Stimulated activated CD4-positive, alpha-beta T cell treated with anti-CD3 and anti-CD28 coated beads, TNF-alpha, amount 100 ng/mL, for 4 hours (primary cell): ENCODE measurements at places on chromosomes 12 and 14.

GRCh38 chr12:88207921-88208620, 66.0 kb downstream of the TMTC3 start:
- DNase-seq, result no peak

GRCh38 chr14:103127861-103128598, 4.8 kb downstream of the TNFAIP2 start:
- DNase-seq, result no peak

- no peak for DNase-seq
Observed at GRCh38 chr12:41819948-41820347, 324.7 kb downstream of the GXYLT1 start.

DNA sequence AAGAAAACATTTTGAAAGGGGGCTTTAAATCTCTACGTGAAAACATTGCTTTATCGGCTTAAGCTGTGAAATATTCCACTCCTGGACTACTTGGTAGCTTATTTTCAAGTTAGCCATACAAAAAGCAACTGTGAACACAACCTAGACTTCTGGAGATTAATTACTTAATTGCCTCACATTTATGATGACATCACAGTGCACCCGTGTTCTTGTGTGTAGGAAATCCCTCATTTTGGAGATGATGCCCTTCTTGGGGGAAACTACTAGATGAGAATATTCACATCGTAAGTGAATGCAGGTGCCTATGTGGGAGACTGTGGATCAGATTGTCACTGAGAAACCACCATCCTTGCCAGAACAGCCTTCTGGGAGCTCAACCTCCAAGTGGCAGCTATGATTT, 10.5 kb upstream of the B4GALNT3 start:
- no peak for DNase-seq

GRCh38 chr14:56902385-56902784, 92.1 kb upstream of the OTX2 start:
- no peak for DNase-seq

GRCh38 chr14:50874757-50875156, 2.9 kb downstream of the ABHD12B start:
- DNase-seq, result no peak

- no peak for DNase-seq
Observed at GRCh38 chr12:121132601-121133481, at the start of gene P2RX7. Gene P2RX7, plus strand, starts transcription at chr12:121132876. Its CDS starts 95 bp downstream, at chr12:121132971.

GRCh38 chr12:52010152-52010622, 3.4 kb downstream of the TAMALIN start:
- no peak for DNase-seq

DNA sequence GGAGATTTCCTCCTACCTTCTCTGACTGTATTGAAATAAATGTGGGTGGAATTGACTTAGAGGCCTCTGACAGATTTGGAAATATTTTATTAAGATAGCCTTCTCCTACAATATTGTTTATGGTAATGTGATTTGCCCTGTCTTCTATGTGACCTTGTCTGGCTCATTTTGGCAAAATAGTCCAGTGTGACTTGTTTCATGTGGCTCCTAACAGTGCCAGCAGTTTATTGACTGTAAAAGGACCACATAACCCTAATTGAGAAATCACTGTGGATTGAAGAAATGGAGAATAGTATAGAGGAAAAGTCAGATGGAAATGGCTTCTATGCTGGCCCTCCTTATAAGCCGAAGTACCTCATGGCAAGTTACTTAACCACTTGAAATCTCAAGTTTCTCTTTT, 170.9 kb upstream of the PTPRQ start:
- no peak for DNase-seq

GRCh38 chr12:78571953-78572352, 292.6 kb upstream of the SYT1 start:
- DNase-seq, result no peak

- DNase-seq, result no peak
Observed at GRCh38 chr12:114664651-114665320, 19.2 kb downstream of the TBX3 start.

DNA sequence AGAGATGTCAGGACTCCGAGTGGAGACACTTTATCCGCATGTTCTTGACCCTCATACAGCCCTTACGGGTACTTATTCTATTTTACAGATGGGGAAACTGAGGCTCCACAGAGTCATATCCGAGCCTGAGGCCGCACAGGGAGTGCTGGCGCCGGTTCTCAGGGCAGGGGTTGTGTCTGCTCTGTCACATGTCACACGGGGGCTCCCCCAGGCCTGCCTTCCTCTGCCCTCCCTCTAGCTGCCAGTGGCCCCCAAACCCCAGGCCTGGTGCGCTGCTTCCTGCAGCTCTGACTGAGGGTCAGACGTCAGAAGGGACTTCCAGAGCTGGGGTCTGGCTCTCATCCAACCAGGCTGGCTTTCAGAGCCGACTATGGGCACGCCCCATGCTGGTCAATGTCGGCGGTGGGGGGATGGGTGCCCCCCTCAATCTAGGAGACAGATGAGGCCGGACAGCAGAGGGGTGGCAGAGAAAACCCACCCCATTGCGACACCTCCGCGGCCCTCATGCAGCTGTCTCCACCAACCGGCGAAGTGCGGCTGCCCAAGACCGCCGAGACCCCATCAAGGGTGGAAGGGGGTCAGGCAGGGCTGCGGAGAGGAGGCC, 811 bp upstream of the INF2 start:
- DNase-seq, result no peak

- DNase-seq, result no peak
Observed at GRCh38 chr12:116306506-116306905, 29.0 kb upstream of the MED13L start.

DNA sequence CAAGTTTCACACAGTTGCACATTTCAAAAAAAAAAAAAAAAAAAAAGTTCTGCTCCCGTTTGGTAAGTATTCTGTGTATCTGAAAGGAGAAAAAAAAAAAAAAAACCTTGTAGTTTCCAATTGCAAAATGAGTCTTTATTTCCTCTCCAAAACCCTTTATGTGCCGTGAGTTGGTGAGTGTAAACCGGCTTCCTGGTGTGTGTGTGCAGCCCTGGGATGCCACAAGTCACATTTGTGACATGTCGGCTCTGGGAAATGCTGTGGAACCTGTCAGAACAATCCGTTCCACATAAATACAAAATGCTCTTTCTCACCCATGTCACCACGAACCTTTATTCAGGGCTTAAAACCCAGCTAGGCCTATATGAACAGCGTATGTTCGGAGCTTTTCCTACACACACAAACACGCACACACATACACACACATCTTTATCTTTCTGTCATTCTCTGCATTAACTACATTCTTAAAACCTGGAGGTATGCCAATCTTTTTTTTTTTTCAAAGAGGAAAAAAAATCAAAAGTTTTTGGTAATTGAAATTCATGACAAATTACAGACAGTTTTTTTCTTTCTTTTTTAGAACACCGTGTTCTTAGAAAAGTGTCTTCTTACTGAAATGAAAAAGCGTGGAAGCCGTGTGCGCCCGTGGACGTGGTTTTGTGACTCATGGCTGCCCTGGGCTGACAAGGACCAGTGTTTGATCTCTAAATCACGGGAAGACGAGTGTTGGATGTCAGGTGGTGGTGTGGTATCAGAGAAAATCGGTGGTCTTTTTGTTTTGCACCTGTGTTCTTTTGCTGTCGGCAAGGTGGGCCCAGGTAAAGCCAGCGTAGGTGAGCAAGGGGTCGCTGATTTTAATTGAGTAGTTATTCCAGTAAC, 612.0 kb downstream of the VRK1 start:
- peak; percentile 17 for DNase-seq

DNA sequence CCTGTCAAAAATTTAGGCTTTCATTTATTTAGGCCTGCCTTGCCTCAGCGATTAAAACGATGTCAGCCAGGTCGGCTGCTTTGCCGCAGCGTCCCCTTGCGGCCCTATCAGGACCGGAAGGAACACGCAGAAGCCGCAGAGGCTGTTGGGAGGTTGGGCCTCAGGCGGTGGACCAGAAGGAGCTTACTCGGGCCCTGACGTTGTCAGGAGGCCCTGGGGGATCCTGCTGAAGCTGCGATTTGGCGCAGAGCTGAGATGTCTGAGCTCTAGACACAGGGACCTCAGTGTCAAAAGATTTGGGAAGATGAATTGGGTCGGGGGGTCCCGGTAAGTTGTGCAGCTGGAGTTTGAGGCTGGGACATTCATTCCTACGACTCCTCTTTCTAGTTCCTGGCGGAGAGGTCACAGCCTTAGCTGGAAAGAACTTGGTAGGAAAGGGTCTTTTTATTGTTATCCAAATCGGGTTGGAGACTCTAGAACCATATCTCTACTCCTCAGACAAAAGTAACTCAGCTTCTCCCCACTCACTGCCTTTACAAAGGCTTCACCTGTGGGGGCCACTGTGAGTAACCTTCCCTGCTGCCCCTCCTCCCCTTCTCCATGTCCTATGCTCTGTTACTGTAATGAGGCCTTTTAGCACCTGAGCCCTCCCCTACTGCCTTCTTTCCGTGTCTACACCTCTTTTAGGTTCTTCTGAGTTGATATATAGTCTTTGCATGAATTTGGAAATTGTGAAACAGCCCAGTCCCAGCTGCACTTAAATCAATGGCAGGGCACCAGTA, 6.6 kb upstream of the ABCD2 start:
- DNase-seq, result no peak

DNA sequence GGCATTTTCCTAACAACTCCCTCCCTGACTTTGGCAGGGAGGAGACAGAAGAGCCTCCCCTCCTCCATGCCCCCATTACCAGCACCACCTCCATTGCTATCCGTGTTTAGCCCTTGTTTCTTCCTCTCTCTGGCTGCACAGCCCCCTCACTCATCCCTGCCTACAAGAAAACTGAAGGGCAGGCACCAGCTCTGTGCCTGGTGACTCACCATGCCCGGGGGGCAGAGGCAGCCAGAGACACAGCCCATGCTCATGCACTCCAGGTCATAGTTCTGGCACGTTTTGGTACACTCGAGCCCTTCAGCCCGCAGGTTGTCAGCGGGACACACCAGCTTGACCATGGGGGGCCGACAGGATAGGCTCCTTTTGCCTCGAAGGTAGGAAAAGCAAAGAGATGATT, 80.4 kb downstream of the VWF start:
- no peak for DNase-seq

DNA sequence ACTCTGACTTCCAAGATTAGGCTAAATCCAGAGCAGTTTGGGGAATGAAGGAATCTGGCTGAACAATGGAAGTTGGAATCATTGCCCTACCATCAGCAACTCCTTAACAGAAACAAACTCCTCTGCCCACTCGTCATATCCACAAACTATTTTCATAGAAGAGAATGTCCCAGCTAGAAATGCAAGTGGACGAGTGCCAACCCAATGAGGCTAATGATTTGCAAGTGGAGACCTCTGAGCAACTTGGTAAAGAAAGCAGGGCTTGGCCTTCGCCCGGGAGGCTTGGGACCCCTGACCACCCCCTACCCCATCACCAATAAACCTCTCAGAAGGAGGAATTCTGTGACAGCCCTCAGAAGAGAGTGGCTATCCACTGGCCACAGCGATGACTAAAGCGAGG, 40.0 kb upstream of the DDX11 start:
- DNase-seq, result no peak

DNA sequence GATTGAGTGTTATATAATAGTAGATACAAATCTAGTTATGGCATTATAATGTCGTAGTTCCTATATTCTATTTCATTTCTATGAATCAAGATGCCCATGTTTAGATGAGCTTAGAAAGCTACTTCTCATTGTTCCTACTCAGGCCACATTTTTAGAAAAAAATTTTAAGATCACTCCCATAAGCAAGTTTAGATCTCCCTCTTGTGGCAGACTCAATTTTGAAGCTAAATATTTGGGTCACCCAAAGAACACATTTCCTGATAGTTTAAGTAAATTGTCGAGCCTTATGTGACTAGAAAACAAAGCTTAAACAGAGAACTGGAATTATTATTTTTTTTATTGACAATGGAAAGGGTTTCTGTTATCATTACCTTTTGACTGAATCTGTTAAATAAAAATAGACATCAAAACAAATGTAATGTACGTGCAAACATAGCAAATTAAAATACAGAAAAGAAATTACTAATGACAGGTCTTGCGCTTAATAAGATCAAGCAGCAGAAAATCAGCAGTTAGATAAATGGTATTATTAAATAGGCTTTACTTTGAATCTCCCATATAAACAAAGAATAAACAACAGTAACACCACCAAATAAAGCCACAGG, 180.2 kb downstream of the ACSS3 start:
- no peak for DNase-seq

- DNase-seq, result no peak
Observed at GRCh38 chr12:98863167-98863566, 218.1 kb downstream of the APAF1 start.

GRCh38 chr14:30868736-30869135, 5.6 kb upstream of the COCH start:
- no peak for DNase-seq

DNA sequence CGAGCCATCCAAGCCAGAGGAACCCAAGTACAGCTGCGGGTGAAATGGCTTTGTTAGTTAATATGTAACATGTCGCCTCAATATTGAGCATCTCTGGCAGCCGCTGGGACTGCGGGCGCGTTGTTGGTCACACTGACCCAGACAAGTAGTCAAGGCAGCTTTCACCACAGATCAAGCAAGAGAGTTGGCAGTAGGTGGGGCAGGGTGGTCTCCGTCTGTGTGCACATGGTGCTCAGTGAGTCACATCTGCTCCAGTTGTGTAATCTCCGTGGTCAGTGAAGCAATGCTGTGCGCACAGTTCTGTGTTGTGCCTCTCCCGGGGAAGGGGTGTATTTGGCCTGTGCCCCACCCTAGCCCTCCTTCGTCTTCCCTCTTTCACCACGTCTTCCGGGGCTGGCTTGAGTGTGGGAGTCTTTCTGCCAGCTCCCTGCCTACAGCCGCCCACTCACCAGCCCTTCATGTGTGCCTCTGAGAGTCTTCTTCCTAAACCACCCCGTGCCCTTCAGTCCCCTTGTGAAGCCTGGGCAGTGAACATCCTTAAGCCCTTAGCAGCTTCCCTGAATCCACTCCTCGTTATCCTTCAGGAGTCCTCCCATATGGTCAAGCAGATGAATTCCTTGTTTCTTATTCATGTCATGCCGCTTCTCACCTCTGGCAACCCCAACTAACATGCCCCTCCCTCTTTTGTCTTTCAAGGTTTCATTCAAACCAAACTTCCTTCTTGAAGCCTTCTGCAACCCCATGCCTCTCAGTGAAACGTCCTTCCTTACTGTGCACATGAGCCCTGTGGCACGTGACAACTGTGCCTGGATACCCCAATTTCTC, 242.1 kb downstream of the CACNA1C start:
- no peak for DNase-seq
